ENCODE measurements at places on chromosomes 5 and 9.

GRCh38 chr5:140033037-140033760 lies 9.9 kb downstream of the NRG2 start:
- DNase-seq, result no peak

- peak; percentile 38 for DNase-seq
Observed at GRCh38 chr5:150224483-150225027, 34.7 kb downstream of the SLC6A7 start.

- no peak for DNase-seq
Observed at GRCh38 chr9:77763566-77763965, 115.4 kb upstream of the GNA14 start.

DNA sequence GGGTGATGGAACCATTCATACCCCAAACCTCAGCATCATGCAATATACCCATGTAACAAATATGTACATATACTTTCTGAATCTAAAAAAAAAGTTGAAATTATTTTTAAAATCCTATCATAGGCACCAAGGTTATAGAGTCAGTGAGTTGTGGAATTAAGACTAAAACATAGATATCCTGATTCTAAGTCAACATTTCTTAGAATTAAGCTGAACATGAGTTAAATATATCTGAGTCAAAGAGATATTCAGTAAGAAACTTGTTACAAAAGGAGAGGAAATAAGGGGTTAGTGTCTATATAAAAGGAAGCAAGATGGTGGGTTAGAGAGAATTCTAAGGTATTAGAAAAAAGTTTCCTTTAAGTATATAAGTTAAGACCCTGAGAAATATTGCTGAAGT lies 89.9 kb downstream of the CCDC192 start:
- no peak for DNase-seq

DNA sequence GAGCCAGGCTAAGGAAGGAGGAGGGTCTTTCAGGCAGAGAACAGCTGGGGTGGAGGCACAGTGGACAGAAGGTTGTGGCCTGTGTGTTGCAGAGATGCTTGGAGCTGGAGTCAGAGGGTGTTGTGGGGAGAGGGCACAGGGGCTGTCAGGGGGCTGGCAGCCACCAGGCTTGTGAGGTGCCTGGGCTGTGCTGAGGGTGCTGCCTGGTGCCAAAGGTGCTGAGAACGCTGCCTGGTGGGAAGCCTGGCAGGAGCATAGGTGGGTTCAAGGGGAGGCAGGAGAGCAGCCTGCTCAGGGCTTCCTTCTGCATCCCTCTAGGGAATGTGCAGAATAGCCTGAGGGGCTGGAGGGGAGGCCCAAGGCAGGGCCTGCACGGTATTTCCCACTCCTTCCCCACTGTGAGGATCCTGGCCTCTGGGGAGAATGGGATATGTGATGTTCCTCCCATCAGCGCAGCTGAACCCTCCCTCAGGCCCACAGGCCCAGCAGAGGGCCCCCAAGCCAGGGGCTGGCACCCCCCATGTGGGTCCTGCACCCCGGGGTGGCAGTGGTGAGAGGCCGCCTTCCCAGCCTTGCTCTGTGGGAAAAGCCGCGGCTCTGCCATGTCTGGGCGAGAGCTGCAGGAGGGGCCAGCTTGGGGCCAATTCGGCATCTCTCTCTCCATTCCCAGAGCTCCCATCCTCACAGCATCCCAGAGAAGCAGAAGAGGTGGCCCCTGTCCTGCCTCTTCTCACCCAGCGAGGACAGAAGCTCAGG lies 76.3 kb downstream of the CACNA1B start:
- no peak for DNase-seq

DNA sequence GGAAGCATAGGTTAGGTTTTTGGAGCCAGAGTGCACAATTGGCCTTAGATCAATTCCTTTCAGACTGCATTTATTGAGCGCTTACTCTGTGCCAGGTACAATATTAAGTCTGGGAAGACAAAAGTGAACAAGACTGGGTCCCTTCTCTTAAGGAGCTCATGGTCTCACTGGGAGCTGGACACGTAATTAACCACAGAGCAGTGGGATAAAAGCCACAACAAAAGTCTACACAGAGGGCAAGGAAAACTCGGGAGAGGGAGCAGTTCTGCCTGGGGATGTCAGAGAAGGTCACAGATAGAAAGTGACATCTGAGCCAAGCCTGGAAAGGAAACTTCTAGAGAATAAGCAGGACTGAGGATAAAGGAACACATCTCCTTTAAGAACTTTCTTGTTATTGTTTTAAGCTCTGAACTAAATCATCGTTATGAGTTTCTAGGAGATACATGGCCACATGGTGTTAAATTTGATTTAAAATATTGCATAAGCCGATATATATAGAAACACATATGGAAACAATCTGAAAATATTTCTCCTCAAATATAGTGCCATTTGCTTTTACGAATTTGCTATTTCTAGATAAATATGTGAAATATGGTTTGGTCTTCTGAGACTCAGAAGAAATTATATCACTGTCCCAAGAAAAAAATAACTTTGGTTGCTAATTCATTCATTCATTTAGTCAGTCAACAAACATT lies 40.1 kb upstream of the PDE8B start:
- peak; percentile 44 for DNase-seq

- DNase-seq, result peak; percentile 74
Observed at GRCh38 chr9:77454663-77455062, 193.5 kb downstream of the GNA14 start.

GRCh38 chr9:98795970-98796363 lies 388 bp downstream of the ANKS6 start:
- DNase-seq, result no peak

DNA sequence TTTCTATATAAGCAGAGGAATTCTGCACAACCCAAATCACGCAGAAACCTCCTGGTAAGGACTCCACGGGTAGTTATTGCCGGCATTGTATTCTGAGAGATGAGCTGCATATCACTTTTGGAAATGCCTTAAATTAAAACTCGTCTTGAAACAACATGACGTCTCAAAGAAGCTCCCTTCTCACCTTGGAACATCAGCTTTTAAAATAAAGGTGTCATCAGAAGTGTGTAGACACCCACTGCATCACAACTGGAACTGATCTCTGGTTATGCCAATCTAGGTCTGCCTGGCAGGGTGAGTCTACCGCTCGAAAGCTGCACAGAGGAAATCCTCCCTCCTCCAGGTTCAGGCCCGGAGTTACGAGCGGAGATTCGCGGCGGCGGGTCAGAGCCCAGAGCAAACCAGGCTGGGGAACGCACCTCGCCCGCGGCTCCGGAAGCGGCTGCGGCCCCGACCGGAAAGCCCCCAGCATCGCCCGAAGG lies 974 bp upstream of the SLC12A2 start:
- no peak for DNase-seq

DNA sequence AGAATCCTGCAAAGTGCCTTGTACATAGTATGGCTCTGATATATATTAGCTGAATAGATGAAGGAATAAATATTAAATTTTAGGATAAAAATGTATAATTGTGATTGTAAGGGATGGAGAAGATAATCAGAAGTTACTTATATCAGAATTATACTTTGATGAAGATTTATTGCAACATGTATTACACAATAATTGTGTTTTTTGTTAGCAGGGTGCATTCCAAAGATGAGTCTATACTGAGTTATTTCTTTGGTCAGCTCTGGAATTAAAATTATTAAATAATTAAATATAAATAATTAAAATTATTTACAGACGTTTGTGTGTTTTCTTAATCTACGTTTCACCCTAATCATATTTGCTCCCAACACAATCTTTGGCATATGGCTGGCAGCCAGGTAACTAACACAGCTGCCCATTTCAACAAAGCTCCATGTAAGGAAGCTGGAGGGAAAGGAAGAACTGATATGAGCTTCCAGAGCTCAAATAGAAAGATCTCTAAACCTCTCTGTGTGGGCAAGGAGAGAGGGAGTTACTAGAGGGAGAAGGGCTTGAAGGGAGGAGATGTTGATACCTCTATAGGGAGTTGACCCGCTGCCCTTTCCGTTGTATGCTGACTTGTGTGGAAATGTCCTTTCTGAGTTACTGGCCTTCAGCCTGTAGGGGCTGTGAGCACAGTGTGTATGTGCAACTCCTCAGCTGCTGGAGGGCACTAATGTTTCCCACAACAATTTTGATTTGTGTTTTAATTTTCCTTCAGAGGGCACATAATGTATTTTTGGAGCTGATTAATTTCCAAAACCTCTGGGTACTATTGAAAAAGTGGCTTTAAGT lies 403.4 kb downstream of the MAN2A1 start:
- no peak for DNase-seq

DNA sequence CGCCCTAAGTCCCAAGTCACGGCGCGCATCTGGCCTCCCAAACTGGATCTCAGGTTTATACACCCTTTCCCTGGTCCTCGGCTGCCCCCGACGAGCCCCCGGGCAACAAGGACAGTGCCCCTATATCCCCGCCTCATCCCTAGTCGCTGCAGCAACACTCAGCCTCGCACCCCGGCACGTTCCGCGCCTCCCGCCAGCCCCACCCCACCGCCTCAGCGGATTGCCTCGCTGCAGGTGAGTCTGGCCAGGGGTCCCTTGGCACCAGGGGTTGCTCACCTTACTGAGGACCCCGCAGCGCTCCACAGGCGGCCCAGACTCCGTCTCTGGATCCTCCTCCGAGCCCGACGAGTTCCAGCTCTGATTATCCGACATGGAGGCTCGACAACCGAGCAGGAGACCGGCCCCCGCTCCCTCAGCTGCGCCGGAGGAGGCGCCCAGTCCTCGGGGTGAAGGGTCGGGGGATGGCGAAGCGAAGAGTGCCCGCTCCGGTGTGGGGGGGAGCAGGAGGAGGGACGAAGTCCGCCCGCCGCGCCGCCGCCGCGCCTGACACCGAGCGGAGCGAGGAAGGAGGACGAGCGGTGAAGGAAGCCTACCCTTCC lies 494 bp downstream of the CERT1 start:
- DNase-seq, result no peak

GRCh38 chr5:38321978-38322377 lies 63.6 kb downstream of the EGFLAM start:
- no peak for DNase-seq

DNA sequence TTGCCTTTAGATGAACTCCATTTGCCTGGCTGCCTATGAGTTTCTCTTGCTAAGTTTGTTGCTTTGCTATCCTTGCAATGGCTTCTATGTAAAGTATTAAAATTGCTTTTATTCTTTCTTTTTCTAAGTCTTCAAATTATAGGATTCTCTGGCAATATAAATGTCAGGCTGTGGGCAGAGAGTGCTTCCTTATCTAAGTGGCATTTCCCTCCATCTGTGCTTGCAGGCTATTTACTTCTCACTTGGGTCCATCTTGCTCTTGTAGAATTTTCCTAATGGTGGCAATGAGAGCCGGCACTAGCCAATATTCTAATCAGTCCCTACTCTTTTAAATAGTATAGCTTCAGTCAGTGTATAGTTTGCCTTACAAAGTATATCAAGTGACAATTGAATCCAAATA lies 63.3 kb downstream of the FAM174A start:
- DNase-seq, result no peak

- DNase-seq, result peak; percentile 51
Observed at GRCh38 chr5:98827161-98827560, 53.7 kb downstream of the RGMB start.

GRCh38 chr9:3246241-3246640 lies 279.6 kb downstream of the RFX3 start:
- DNase-seq, result no peak

- no peak for DNase-seq
Observed at GRCh38 chr5:100319885-100320284, 215.3 kb upstream of the FAM174A start.

DNA sequence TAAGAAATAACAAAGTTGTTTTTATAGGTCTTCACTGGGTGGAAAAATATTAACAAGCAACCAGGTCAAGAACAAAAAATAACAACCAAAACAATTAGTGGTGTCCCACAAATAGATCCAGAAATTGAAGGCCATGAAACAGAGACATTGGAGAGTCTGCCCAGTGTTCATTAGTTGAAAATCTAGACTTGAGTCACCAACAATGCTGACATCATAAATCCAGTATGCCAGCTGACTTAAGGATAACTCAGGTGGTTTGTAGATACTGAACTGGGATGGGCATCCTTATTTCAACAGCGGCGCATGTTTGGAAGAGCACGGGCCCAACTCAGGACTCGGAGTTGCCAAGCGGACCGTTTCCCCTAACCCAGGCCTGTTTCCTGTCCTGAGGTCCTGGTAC lies 80.7 kb upstream of the TNFAIP8 start:
- DNase-seq, result peak; percentile 36

DNA sequence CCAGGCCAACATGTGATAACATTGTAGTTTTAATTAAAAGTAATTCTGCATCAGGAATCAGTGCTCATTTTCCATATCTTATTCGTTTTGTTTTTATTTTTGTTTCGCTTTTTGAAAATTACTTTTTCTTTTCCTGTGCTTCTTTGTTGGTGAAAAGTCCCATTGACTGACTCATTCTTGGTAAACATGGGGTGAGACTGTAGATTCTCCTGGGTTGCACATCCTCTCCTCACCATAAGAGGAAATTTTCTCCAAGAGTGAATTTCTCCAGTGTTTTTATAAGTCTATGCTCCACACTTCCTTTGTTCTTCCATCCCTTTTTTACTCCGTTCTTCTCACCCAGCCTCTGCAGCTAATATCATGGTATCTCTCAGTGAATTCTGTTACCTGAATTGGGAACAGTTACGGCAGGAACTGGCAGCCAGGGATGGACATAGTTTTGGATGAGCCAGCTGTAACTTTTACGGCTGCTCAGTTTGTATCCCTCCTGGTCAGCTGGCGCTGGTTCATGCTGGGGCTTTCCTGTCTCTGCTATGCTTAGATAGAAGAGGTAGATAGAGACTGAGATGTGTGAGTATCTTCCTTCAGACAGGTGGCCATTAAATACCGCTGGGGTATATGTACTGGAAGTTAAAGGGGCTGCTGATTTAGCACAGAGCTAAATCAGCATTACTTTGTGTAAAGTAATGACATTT lies 80.0 kb downstream of the MAN2A1 start:
- no peak for DNase-seq

DNA sequence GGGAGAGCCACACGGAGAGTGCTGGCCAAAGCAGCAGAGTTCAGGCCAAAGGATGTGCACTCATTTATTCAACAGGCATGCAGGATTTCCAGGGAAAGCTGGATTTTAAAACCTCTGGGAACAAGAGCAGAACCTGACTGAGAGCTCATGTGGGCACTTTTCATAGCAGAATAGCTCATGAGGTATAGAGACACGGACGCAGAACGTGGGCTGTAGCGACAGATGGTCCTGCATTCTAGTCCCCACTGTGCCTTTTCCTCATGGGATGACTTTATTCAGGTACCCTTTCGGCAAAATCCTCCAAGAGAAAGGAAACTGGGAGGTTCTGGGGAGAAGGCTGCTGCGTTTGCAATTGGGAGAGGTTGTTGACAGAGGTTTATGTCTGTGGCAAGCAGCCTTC lies 5.4 kb downstream of the IL4 start:
- DNase-seq, result no peak

GRCh38 chr5:96327722-96328121 lies 105.3 kb downstream of the PCSK1 start:
- DNase-seq, result no peak

Data from fibroblast of skin of right biceps (primary cell).